ENCODE measurements at places on chromosomes 16 and 17. TPM values are rescaled to one million over a fixed set of nuclear protein-coding genes. Genes with fewer than 3 reads are reported as not detected.

DNA sequence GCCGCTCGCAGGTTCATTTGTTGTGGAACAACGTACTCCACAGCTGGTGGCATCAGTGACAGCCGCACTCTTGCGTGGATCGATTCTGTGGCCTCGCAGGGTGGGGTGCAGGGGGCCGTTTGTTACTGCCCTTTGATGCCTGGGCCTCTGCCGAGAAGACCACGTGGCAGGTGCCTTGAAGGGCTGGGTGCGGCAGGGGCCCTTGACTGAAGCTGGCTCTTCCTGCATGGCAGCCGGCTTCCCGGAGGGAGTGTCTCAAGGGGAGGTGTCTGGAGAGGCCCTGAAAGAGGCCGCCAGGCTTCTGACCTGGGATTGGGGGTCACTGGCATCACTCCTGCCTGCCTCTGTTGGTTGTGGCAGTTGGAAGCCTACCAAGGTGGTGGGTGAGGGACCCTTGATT, 43.8 kb downstream of the TBCD start:
- H3K27ac ChIP-seq = no peak overlapping the region
- H3K4me3 ChIP-seq = no peak overlapping the region
- H3K27me3 ChIP-seq = no peaks in the 10 kb centered on the region

DNA sequence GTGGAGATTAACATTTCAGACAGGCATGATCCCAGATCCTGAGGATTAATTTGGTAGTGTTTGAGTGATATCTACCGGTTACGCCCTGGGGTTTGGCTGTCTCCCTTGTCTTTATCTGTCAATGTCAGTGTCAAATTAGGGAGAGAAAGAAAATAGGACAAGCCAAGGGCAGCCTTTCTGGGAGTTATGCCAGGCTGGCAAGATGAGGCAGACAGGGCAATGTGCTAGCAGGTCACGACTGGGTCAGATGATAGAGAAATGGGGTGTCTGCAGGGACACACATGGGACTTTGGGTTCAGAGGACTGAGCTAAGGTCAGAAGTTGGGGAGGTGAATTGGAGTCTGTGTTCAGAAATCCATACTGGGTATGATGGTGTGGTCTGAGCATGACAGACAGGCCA, 27.4 kb upstream of the LYRM9 start:
- no peak for DNase-seq
- no peak overlapping the region for H3K4me3 ChIP-seq
- H3K36me3 ChIP-seq = no peaks in the 10 kb centered on the region
- peaks cover 5% of the 10 kb centered on the region for H3K4me1 ChIP-seq
- H3K27ac ChIP-seq = no peak overlapping the region
- peaks cover 26% of the 10 kb centered on the region for H3K27me3 ChIP-seq

- peaks cover 10% of the 10 kb centered on the region for H3K4me1 ChIP-seq
- H3K27ac ChIP-seq = no peak overlapping the region
- peaks cover 13% of the 10 kb centered on the region for H3K36me3 ChIP-seq
- DNase-seq = no peak
- no peaks in the 10 kb centered on the region for H3K27me3 ChIP-seq
- H3K4me3 ChIP-seq = no peak overlapping the region
These were observed 436.0 kb downstream of the MAF start for GRCh38 chr16:79164388-79164995.

GRCh38 chr17:34409352-34409751, 46.3 kb upstream of the CCL1 start:
- peaks cover 5% of the 10 kb centered on the region for H3K4me1 ChIP-seq
- DNase-seq = no peak
- H3K4me3 ChIP-seq = no peak overlapping the region
- no peak overlapping the region for H3K27ac ChIP-seq
- peaks cover 13% of the 10 kb centered on the region for H3K27me3 ChIP-seq

DNA sequence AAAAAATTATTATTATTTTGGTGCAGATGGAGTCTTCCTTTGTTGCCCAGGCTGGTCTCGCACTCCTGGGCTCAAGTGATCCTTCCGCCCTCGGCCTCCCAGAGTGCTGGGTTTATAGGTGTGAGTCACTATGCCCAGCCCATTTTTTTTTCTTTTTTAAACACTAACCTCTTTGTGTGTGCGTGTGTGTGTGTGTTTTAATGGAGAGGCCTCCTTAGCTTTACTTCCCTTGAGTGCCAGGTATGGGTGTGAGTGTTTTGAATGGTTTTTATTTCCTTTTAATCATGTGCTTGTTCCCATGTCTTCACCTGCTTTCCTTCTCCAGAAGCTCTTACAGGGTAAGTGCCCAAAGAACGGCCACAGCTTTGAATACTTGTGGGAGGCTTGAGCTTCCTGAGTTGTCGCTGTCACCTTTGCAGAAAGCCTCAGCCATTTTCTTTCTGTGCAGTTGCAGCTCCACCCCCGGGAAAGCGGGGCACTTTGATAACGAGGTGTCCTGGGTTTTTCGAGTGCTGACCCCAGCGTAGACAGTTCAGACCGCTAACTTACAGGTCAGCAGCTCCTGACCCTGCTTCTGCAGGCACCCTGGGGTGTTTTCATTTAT, 22.6 kb downstream of the AKAP1 start:
- H3K4me1 ChIP-seq = peaks cover 2% of the 10 kb centered on the region
- no peak overlapping the region for H3K4me3 ChIP-seq
- peaks cover 38% of the 10 kb centered on the region for H3K36me3 ChIP-seq
- no peaks in the 10 kb centered on the region for H3K27me3 ChIP-seq

- no peaks in the 10 kb centered on the region for H3K4me1 ChIP-seq
- DNase-seq = no peak
- no peak overlapping the region for H3K27ac ChIP-seq
- H3K4me3 ChIP-seq = peak overlapping the region; percentile 97
- no peaks in the 10 kb centered on the region for H3K27me3 ChIP-seq
- peaks cover 47% of the 10 kb centered on the region for H3K36me3 ChIP-seq
These were observed 21.5 kb downstream of the PRCD start for GRCh38 chr17:76561332-76561731.

GRCh38 chr17:19868079-19868395, 301 bp upstream of the ULK2 start:
- no peak overlapping the region for H3K27ac ChIP-seq
- peak overlapping the region; percentile 64 for H3K4me3 ChIP-seq
- H3K4me1 ChIP-seq = no peaks in the 10 kb centered on the region
- DNase-seq = no peak
- H3K36me3 ChIP-seq = no peaks in the 10 kb centered on the region
- peaks cover 5% of the 10 kb centered on the region for H3K27me3 ChIP-seq

GRCh38 chr16:65574326-65574966, 452.6 kb upstream of the CDH11 start:
- H3K36me3 ChIP-seq = peaks cover 13% of the 10 kb centered on the region
- H3K4me1 ChIP-seq = no peaks in the 10 kb centered on the region
- H3K4me3 ChIP-seq = no peak overlapping the region
- no peaks in the 10 kb centered on the region for H3K27me3 ChIP-seq
- DNase-seq = no peak
- no peak overlapping the region for H3K27ac ChIP-seq

- H3K36me3 ChIP-seq = no peaks in the 10 kb centered on the region
- H3K27ac ChIP-seq = no peak overlapping the region
- DNase-seq = peak; percentile 63
These were observed 18.5 kb upstream of the NTN1 start for GRCh38 chr17:9002606-9003354.

KRT35 gene
- total RNA-seq = not detected

NPIPB6 gene
- 2.0 TPM for total RNA-seq

PLEKHH3 gene
- total RNA-seq = 22.3 TPM

Measured in H9 (cell line).